WERI-Rb-1 (cell line): ENCODE measurements at places on chromosomes 7 and 10.

DNA sequence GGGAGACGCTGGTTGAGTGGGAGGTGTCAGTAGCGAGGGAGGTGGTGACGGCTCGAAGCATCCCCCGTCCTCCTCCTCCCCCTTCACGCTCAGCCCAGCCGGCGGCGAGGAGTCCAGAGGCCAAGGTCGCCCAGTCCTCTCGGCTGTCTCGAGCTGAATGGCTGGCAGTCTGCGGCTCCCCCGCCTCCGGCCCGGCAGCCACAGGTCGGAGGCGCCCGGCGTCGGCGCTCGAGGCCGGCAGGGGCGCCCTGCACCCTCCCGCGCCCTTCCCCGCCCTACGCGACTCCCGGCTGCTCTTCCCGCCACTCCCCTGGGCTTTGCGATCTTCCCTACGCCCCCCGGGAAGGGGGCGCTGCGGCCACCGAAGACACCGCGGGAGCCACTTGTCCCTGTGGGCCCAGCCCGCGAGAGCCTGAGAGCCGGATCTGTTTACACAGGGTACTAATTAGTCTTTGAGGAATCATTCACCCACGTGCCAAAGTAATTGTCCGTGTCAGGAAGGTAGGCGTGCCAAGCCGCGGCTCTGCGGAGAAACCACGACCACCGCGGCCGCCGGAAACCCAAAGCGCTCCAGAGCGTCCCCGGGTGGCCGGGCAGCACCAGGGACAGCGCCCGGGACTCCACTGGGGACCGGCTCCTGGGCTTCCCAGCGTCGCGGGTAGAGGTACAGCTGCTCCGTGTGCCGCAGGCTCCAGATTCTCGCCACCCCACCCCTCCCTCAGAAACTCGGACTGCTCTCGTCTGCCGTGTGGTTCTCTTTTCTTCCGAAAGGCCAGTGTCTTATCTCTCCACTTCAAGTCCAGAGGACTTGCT is at the start of gene NXPH1:
NXPH1 (plus strand) TSS at position 133 of the 813 bp plus-strand sequence.
- DNase-seq = peak; percentile 48

DNA sequence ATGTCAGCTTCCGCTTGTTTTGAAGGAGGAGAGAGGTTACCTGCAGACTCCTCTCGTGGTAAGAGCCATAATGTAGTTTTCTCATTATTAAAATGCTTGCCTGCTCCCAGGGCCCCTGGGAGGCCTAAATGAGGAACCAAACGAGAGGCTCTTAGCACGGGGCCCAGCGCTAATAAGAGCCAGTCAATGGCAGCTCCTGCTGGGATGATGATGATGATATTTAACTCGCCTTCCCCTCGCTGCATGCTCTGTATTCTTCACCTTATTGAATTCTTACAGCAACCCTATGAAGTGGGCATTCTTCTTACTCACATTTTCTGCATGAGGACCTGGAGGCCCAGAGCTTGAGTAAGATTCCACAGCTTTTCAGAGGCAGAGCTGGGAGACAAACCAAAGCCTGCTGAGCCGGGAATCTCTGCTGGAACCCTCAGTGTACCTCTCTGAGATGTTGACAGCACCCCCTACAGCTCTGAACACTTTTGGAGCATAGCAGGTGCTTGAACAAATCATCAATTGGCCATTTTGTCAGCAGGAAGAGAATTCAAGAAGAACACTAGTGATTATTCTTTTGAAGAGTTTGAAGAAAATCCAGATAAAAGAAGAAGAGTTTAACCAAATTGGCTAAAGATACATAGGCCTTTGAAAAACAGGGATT is 93.1 kb upstream of the HABP2 start:
- no peak for DNase-seq

GRCh38 chr10:132461683-132462231 is 64.8 kb downstream of the PWWP2B start:
- DNase-seq = no peak

DNA sequence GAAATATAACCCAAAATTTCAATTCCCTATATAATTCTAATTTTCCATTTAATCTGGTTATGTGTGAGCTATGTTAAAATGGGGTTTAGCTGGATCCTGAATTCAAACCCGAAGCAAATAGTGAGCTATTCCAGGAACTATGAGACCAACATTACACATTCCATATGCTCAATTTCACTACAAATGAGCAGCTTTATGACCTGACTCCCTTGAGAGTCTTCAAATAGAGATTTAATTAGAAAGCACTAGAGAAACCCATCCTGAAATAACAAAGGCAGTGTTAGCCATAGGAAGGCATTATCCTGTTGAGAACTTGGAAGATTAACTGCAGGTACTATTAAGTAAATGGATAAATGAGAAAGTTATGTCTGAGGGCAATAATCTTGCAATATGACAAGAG is 890.0 kb downstream of the GRM8 start:
- DNase-seq = no peak

DNA sequence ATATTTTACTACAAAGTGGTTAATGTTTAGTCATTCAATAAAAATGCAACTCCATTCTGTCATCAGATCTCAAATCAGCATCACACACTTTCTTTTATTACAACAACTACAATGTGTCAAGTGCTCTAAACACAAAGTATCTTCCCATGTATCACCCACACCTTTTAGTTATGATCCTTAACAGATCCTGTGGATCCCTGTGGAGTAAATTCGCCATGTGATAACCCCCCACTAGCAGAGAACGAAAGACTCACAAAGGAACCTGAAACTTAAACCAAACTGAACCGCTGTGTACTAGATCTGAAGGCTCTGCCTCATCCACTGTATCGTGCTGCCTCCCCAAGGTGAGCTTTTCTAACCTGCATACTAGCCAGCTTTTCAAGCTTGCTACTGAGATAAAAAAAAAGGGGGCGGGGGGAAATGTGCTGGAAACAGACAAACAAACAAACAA is 1.7 kb downstream of the DPY19L1 start:
- DNase-seq = peak; percentile 41

DNA sequence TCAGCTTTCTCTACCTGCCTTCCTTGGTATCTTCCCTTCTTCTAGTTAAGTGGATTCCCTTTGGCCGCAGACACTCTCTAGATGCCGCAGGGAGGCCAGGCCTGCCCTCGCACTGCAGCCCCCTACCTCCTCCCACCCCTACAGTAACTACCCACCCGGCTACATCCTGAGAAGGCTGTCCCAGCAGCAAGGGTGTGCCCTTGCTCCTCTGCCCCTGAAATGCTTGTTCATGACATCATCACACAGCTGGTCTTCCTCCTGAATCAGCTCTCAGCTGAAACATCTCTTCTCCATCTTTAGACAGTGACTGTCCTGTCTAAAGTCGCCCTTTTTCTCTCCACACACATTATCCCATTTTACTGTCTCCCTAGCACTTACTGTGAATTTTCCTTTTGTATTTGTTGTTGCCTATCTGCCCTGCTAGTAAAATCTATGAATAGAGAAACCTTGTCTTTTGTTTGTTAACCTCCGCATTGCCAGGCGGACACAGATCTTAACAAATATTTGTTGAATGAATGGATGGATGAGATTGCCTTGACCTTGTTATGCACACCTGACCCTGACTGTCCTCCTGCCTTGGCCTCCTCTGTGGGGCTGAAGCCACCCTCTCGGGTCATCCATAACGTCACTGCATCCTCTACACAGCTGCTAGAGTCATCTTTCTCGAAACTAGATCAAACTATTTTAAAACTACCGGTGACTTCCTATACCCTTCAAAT is 108.9 kb upstream of the GATA3 start:
- DNase-seq = no peak

DNA sequence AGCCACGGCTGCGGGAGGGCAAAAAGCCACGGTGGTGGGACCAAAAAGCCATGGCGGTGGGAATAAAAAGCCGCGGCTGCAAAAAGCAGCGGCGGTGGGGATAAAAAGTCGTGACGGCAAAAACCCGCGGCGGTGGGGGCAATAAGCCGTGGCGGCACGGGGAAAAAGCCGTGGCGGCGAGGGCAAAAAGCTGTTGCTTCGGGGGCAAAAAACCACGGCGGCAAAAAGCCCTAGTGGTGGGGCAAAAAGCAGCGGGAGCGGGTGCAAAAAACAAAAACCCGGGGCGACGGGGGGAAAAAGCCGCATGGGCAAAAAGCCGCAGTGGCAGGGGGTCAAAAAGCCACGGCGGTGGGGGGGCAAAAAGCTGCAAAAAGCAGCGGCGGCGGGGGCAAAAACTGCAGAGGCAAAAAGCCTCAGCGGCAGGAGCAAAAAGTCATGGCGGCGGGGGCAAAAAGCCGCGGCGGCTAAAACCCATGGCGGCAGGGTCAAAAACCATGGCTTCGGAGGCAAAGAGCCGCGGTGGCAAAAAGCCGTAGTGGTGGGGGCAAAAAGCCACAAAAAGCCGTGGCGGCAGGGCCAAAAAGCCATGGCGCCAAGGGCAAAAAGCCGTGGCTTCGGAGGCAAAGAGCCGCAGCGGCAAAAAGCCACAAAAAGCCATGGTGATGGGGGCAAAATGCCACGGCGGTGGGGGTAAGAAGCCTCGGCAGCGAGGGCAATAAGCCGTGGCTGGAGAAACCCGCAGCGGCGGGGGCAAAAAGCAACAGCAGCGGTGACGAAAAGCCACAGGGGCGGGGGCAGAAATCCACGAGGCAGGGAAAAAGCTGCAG is 525.8 kb downstream of the ZNF33B start:
- DNase-seq = no peak
